ENCODE measurements at places on chromosomes 1 and 21.

DNA sequence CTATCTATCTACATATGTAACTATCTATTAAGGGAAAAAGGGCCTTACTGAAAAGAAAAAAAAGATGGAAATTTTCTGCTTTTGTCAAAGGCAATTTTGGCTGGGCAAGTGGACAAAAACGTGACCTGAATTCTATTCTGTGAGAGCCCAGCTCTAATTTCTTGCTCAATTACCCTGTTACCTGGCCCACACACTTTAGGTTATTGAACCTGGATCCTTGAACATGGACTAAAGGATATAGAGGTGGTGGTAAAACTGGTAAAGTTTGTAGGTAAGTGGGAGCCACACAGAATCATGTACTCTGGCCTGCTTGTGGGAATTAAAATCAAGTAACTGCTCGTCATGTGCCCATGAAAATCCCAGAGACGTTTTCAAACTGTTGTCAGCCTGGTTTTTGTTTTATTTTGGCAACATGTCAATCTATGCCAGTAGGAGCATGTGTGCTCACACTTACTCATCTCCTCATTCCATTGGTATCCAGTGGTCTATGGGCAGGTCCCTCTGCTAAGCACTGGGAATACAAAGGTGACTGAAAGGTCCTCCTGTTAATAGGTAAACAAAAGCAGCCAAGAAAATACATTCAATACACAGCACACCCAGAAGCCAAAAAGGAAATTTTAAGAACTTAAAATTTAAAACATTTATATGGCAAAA lies 113.7 kb upstream of the WARS2 start:
- DNase-seq, result no peak

GRCh38 chr1:178933709-178934490 lies 63.0 kb upstream of the ANGPTL1 start:
- DNase-seq, result no peak

GRCh38 chr1:175136246-175136645 lies 56.3 kb downstream of the KIAA0040 start:
- no peak for DNase-seq

DNA sequence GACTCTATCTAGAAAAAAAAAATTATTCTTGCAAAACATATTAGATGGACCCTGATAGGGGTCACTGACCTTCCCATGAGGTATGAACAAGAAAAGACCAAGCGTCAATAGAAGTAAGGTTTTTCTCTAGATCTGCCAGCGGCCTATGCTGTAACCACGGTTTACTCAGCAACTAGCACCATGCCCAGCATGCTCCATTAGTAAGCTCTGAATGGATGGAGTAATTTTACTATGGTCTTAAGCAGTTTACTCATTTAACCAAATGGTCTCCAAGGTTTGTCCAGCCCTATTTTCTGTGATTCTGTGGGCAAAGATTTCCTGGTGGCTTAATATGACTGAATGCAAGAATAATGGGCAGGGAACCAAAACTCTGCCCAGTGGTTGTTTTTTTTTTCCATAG lies 113.9 kb downstream of the ADSS2 start:
- peak; percentile 3 for DNase-seq

DNA sequence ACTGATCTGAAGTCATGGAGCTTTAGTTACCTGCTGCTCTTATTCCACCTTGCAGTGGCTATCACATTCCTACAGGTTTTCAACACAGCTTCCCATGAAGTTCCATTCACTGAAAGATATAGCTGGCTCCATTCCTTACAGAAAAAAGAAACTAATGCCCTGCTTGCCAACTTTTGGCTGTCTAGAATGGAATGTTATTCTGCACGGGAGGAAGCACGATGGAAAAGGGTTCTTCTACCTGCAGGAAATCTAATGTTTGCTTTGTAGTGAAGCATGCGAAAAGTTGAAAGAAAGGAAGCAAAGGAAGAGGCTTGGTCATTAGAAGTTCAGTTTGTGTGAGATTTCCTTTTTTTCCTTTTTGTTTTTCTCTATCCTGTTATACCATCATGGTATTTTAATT lies 32.6 kb downstream of the GIPC2 start:
- no peak for DNase-seq

- no peak for DNase-seq
Measured at GRCh38 chr1:15953791-15954241, 22.1 kb downstream of the ZBTB17 start.

- DNase-seq, result no peak
Measured at GRCh38 chr1:53653631-53654030, 85.3 kb downstream of the GLIS1 start.

- no peak for DNase-seq
Measured at GRCh38 chr1:24134376-24134775, 8.6 kb downstream of the IL22RA1 start.

DNA sequence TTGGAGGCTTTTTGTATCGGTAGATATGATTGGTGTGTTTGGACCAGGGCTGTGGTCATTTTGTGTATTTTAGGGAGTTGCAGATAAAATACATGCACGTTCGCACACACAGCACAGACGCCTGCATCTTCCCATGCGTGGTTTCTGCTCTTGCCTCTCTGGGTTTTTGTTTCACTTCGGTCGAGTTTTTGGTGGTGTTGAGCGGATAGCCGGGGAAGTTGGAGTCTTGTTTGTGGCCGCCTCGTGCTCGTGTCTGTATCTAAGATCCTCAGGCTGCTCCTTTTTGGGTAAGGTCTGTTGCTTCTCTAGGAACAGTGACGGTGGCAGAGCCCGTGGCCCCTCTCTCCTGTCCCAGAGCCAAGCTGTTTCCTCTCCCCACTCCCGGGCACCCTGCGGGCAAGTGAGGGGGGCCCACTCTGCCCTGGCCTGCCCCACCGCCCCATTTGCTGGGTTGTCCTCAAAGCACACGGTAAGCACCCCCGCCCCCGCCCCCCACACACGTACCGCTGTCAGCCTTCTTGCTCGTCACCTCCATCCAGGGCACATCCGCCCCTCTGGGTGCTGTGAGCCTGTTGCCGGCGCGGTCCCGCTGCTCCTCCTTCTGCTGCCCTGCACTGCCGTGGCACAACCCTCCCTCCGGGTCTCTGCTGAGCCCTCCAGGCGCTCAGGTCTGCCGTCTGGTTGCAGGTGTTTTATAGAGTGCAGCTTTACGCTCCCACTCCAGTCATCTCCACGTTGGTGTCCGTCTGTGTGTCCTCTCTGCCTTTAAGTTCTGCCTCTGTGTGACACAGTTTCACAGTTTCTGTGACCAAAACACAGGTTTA lies 51.9 kb downstream of the AGPAT3 start:
- no peak for DNase-seq

DNA sequence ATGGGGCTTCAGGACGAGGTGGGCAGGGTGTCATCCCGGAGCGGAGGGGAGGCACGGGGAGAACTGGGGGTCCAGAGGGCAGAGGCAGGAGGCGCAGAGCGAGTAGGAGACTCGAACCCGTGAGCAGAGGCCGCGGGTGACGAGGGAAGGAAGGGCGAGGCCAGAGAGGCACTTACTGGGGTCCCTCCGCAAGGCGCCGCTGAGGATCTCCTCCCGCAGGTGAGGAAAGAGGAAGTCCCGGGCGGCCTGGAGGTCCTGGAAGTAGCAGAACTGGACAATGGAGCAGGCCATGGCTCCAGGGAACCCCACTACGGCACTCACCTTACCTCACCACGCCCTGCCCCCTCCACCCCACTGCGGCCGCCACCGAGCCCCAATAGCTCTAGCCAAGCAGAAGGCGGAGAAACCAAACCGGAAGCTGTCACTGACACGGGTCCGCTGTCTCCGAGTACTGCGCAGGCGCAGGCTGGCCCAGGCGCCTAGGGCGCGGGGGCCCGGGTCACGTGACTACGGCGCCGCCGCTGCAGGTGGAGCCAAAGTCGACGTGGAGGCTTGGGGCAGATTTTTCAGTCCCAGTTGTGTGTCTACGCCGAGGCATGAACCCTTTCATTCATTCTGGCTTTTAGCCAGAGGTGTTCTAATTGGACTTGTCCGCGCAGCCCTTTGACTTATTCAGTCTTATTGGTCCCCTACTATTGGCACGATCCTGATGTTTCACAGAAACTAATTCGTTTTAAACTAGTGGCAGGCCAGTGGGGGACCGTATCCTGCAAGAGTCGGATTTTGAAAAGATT lies at the start of gene RAB3GAP2:
Gene RAB3GAP2 (minus strand): TSS at position 407 of the 794 bp plus-strand sequence. CDS start 116 bp downstream, at position 291.
- DNase-seq, result peak; percentile 97

- no peak for DNase-seq
Measured at GRCh38 chr1:37872692-37873091, 13.3 kb upstream of the MTF1 start.

DNA sequence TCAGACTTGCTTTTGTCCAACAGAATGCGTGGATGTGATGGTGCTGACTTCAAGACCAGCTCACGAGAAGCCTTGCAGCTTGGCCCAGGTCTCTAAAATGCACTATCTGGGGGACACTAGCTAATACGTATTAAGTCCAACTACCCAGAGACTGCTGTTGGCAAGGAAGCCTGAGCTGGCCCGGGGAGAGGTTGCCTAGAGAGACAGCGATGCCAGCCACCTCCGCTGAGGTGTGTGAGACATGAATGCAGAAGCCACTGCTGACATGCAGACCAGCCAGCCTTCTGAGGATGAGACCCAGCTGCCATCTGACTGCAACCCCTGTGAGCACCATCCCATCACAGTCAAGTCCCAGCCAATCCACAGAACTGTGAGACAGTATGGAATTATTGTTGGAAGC lies 32.5 kb downstream of the THAP3 start:
- no peak for DNase-seq

DNA sequence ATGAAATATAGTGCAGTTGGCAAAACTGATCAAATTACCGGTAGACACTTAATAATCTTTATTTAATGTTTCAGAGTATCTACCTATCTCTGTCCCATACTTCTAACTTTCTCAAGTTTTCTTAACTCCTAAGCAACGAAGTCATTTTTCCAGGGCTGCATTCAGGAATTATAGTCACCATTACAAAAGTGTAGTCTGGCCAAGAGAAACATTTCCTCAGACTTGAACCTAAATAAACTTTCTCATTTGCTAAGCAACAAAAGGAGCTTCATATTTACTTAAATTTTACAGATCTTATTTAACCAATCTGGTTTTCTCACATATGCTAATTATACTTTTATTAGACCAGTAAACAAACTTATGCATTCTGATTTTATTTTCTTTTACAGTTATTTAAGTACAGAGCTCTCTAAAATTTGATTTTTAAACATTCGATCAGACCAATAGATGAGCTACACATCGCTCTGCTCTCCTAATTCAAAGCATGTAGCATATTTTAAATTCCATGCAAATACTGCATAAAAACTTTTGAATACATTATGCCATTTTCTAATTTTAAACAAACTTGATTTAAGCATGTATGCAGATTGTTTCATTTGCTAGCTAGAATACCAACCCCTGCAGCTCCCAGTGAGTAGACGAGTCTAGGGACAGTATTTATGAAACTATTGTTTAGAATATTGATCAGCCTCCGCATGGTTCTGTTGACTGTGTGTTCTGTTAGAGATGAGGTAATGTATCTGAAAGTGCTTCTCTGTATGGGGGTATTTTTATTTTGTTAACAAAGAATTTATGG lies 201.4 kb downstream of the CHRM3 start:
- no peak for DNase-seq

GRCh38 chr1:80462006-80462405 lies 1338.7 kb upstream of the ADGRL2 start:
- DNase-seq, result no peak

- DNase-seq, result no peak
Measured at GRCh38 chr1:220894025-220894923, 15.0 kb downstream of the HLX start.

DNA sequence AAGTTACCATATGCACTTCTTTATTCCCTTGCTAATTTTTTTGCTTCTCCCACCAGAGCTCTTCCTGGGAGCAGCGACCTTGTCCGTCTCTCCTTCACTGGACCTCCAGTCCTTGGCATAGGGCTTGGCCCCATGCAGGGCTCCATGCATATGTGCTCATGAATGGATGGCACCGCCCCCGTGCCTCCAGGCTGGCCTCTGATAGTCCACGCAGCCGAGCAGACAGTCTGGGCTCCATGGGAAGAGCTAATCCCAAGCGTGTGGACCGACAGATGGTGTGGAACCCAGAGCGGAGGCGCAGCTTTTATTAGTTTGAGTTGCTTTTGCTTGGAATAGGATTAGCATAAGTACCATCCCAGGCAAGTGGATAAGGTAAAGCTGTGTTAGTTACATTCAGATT lies 41.8 kb downstream of the CDCP2 start:
- DNase-seq, result no peak

DNA sequence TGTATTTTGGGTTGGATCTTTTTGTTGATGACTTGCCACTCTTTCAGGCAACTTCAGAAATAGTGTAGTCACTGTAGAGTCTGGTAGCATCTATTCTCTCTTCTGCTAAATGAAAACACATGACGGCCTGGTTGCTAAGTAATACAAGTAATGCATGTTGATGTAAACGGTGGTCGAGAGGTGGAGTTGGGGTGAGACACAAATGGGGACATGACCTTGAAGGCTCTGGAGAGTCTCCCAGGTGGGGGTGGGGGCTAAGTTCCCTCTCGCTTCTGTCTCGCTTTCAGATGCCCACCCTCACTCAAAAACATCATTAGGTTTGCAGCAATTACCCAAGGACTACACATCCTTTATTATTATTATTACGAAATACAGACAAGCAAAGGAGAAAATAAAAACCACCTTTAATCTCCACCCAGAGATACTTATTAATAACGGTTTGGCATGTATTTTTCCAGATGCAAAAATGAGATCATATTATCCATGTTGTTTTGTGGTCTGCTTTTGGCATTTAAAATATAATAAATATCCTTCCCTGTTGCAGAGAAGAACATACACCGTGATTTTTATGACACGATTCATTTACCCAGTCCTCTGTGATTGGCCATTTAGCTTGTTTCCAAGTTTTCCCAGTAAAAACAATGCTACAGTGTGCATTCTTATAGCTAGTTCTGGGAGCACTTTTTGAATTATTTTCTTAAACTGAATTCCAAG lies 138.1 kb downstream of the MIS18A start:
- DNase-seq, result peak; percentile 10

DNA sequence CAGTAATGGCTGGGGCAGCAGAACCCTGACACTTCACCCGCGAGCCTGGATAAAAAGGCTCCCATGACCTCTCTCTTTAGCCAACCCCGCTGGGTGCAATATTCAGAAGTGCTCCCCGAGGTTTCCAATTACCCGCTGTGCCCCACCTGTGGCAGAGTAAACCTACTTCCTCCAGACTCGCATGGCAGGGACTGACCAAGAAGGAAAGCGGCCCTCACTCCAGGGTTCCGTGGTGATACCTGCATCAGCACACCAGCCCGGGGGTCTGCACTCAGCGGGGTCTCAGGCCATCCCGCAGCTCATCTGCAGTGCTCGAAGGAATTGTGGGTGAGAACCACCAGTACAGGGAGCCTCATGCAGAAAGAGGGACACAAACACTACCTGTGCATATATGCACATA lies 136.3 kb upstream of the FMN2 start:
- DNase-seq, result no peak

DNA sequence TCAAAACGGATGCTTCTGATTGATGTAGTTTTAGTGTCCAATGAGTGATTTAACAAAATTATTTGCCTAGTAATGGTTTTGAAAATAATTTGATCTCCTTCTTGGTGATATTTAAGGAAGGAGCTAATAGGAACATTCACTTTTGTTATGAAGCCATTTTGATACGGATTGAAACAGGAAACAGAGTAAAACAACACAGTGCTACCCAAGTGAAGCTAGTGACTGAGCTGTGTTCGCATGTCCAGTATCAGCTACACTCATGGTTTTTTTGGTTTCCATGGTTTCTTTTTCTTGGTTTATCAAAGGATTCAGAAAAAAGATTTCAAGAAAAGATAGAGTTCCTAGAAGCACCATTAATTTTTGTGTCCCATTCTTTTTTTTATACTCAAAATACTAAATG lies 40.1 kb upstream of the PLEKHO1 start:
- DNase-seq, result no peak

- DNase-seq, result no peak
Measured at GRCh38 chr21:38300141-38300578, 43.4 kb downstream of the KCNJ15 start.

GRCh38 chr1:78333502-78333901 lies 157.3 kb upstream of the PTGFR start:
- no peak for DNase-seq

- no peak for DNase-seq
Measured at GRCh38 chr21:14477133-14477532, 69.0 kb downstream of the SAMSN1 start.
